ENCODE measurements at places on chromosomes 6 and 20.

- DNase-seq = no peak
Measured at GRCh38 chr20:49765846-49766541, 46.6 kb upstream of the SLC9A8 start.

GRCh38 chr20:341682-342081 lies 5.2 kb upstream of the NRSN2 start:
- DNase-seq = no peak

GRCh38 chr6:42315991-42316970 lies 98.6 kb upstream of the MRPS10 start:
- no peak for DNase-seq

GRCh38 chr6:7148100-7148822 lies 40.5 kb downstream of the RREB1 start:
- DNase-seq = no peak

- DNase-seq = no peak
Measured at GRCh38 chr6:18561037-18561750, 174.0 kb downstream of the RNF144B start.

DNA sequence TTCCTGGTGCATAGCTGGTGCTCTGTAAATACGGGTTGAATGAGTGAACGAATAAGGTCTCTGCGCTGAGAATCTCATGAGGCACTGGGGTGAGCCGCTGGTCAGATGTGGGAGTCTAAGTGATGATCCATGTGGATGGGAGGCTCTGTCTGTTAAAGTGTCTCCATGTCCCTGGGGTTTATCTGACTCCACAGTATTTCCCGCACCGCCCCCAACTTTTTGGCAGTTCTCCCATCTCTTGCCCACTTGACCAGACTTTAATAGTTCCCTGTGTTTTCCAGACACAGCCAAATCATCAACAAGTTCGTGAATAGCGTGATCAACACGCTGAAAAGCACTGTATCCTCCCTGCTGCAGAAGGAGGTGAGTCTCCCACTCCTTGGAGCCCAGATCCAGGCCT lies 9.9 kb downstream of the BPIFA2 start:
- DNase-seq = no peak

GRCh38 chr20:15831201-15831600 lies 742.0 kb downstream of the KIF16B start:
- DNase-seq = no peak

DNA sequence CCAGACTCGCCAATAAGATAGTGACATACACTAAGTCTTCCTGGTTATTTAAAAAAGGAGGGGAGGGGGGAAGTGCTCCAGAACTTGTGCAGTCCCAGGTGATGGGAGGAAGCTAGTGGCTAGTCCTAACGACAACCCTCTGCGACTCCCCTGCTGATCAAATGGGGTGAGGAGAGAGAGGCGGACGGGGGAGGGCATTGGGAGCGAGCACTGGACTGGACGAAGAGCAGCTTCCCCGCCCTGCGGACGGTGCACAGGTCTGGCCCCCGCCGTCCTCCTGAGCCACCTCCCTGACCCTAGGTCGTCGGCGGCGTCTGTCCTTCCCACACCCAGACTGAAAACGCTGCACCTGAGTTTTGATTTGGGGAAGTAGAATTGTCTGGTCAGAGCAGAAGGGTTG lies 2.2 kb upstream of the OLIG3 start:
- DNase-seq = no peak

GRCh38 chr6:46904117-46904516 lies 17.6 kb downstream of the ADGRF5 start:
- no peak for DNase-seq

GRCh38 chr6:89605861-89606260 lies 32.7 kb downstream of the LYRM2 start:
- DNase-seq = no peak

DNA sequence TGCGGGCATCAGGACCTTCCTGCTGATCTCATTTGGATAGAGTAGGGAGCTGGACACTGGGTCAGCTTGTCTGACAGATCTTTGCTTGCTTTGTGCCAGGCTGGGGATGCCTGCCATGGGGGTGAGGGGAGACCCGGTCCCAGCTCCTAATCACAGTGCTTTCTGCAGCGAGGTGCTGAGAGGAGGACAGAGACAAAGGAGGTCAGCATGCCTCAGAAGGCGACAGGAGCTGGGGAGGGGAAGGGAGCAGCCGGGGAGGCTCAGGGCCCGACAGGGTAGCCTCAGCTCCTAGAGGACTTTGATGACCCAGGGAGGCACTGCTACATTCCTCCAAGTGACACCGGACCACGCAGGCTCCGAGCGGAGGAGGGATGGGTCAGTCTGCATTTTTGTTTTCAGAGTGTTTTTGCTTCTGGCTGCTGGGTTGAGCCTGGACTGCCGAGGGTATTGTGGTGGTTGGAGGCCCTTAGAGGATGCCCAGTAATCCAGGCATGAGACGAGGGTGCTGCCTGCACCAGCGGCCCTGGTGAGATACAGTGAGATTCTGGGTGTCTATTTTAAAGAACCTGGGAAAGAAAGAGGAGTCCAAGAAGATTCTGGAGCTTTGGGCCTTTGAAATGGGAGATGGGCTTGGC lies 7.8 kb downstream of the RBM38 start:
- no peak for DNase-seq
